Activated T-helper 2 cell treated with anti-CD3 and anti-CD28 coated beads, Interferon-gamma antibody, Interleukin-2, Interleukin-4, amounts not matched to agents 10 μg/mL and 5 μg/mL and 100 μg/mL, durations not matched to agents 14 hours and 24 hours and 36 hours (primary cell): ENCODE measurements at places on chromosomes 2 and 18. TPM values are rescaled to one million over a fixed set of nuclear protein-coding genes. Genes with fewer than 3 reads are reported as not detected.

DNA sequence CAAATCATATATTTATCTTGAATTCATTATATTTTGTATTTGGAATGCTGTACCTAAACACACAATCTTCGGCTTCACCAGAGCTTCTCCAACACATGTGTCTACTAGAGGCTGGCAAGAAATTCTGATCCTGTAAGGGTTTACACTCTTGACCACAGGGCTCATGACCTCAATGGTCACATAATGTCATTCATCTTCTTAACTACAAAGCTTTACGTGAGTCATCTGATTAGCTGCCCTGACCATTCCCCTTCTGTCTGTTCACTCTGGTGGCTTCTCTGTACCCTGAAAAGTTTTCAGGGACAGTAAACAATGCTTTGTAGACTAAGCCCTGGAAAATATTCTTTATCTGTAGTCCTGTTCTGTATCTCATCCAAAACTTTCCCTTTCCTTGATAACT, 423.9 kb downstream of the CMPK2 start:
- no peak for DNase-seq

DNA sequence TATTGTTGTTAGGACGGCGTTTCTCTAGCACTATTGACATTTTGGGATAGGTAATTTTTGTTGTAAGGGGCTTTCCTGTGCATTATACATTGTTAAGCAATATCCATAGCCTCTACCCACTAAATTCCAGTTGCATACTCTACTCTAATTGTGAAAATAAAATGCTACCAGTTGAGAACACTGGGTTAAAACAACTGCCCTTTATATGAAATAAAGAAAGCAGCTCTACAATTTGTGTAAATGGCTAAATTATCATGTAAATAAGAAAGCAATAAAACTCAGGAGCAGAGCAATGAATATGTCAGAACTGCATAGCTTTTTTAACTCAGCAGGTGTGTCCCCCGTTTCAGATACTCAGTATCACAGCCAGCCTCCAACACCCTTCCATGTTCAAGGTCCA, 812.7 kb upstream of the NRXN1 start:
- DNase-seq = no peak

GRCh38 chr2:218721934-218722333, 11.3 kb downstream of the TTLL4 start:
- no peak for DNase-seq

DNA sequence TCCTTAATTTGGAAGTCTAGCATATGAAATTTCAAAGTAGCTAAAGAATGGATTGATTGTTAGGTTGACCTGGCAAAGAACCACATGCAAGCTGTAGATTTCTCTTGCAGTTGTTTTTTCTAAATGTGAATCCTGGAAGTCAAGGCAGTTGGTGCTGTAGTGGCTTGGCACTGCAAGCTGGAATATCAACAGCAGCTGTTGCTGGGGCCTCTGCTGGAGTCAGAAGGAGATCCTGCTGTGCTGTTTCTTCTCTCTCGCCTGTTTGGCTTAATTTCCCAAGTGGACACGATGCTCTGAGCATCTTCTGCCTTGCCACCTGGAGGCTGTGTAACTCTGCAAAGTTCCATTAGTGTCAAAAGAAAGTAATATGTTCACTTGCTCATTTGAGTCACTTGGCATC, 12.6 kb downstream of the PIK3C3 start:
- DNase-seq = no peak

DNA sequence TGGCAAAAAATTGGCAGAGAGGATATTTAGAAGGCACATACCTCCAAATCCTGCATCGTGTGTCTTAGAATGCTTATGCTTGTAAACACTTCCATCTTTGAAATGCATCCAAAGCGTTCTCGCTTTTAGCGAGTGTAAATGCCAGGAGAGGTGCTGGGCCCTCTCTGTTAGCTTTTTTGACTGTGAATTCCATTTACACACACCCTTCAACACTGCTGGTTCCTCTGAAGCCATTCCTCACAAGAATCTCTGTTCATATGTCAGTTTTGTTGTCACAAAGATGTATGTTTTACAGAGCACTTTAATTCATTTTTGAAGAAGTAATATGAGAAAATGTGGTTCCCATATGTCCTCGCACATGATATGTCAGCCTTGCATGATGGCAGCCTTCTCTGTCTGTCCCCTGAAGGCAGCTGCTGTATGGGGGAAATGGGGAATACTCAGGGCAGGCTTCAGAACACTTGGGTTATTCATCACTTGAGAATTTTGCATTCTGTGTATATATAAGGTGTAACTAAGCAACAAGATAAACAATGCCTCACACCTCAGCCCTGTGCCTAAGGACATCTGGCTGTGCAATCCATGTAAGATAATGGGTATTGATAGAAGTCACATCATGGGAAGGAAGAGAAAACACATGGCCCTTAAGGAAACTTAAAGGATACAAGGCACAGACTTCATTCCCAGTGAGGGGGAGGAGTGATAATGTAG, 52.3 kb downstream of the RAB27B start:
- DNase-seq = no peak

GREB1 gene
- total RNA-seq = 0.23 and 0.25 TPM in 2 replicates

GRCh38 chr2:77484026-77484425, 38.1 kb downstream of the LRRTM4 start:
- DNase-seq = no peak

DNA sequence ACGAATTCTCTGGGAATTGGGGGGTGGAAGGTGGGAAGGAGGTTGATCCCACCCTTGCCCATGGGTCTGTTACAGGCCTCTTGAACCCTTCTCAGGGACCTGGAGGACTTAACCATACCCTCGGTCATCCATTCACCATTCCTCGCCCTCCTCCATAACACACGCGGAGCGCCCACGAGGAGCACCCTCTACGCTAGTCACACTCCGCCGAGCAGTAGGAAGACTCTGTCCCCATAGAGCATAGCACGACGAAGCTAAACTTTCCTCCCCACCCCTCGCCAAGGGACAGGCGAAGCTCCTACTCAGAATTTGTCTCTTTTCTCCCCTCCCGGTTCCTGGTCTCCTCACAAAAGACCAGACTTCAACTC, 611 bp upstream of the ITSN2 start:
- DNase-seq = no peak

- peak; percentile 44 for DNase-seq
These were observed 15.9 kb downstream of the POLI start for GRCh38 chr18:54284981-54285785.

DNA sequence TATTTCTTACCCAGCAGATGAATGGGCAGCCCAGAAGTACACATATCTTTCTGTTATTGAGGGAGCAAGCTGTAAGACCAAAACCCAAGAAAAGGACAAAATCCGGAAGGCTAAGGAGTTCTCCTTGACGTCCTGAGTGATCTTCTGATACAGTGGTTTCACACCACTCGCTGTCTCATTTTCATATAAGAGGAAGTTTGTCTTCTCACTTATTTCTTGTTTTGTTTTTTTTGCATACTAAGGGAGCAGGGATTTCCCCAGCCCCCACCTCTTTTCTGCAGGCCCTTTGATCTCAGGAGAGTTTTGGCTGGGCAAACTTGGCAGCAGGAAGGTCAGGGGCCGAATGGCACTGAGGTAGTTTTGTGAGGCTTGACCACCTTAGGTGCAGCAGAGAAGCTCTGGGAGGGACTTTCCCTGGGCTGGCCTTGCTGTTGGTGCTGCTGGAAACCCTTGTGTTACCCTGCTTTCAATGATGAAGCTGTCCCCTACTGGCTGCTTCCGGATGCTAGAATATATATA, 13.3 kb downstream of the CHRNA1 start:
- DNase-seq = no peak

GRCh38 chr2:140154706-140155105, 1374.5 kb upstream of the NXPH2 start:
- no peak for DNase-seq

CD207 gene
- not detected in 2 replicates for total RNA-seq

DNA sequence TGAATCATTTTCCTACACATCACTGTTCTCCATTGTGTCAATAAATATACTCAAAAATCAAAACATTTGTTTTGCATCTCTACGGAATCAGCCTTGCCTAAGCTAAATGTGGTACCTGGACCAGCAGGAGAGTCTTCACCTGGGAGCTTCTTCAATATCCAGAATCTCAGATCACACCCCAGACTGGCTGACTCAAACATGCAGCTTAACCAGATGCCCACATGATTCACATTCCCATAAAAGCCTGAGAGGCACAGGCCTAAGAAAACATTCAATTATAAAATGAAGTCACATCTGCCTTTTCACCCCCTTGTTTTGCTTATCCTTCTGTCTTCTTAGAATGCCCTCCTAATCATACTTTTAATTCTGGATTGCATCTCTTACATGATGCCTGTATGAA, 1045.5 kb upstream of the NXPH2 start:
- DNase-seq = no peak

ALK gene
- total RNA-seq = not detected in 2 replicates

- DNase-seq = no peak
These were observed 89.2 kb downstream of the SP100 start for GRCh38 chr2:230505162-230505561.

DNA sequence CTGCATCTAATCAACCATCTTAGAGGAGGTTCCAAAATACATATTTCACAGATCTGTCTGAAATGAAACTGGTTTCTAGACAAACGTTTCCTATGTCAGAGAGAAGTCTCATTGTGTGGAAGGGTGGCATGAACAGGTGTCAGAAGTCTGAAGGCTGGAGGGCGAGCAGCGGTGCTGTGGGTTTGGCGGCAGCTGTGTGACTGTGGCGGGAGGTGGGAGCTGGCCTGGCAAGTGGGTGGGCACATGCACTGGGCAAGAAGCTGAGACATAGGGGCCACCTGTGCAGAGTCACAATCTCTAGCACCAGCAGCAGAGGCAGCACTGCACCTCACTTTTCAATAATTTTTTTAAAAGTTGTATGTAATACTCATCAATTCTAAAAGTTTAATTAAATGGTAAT, 346.3 kb downstream of the DSC3 start:
- DNase-seq = no peak

NRP2 gene
- 59.9 and 61.7 TPM in 2 replicates for total RNA-seq

GRCh38 chr2:72438364-72438763, 290.7 kb upstream of the CYP26B1 start:
- DNase-seq = no peak
